ENCODE measurements at places on chromosomes 16 and 17.

GRCh38 chr16:77459534-77460254 is 24.9 kb upstream of the ADAMTS18 start:
- DNase-seq, result no peak

GRCh38 chr17:45341533-45342158 is 24.8 kb upstream of the MAP3K14 start:
- DNase-seq, result peak; percentile 54

GRCh38 chr17:16918443-16918842 is 53.5 kb downstream of the TNFRSF13B start:
- DNase-seq, result no peak

- no peak for DNase-seq
Measured at GRCh38 chr16:67714522-67714921, 4.6 kb downstream of the GFOD2 start.

DNA sequence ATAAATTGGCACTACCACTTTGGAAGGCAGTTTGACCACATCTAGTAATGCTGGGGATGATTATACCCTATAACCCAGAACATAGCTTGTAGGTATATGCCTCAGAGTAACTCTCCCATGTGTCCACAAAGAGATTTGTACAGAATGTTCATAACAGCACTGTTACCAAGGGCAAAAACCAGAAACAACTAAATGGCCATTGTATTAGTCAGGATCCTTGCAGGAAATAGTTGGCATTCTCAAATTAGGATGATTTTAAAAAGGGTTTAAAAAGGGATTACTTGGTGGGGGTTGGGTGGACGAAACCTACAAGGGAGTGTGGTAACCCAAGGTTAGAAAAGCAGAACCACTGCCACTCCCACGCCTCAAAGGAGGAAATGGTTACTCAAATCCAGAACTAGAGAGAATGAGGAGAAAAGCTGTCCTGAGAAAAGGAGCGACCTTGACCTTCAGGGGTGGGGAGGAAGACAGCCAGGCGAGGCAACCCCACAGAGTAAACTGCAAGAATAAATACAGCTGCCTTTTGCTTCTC is 2.1 kb downstream of the CPPED1 start:
- peak; percentile 89 for DNase-seq

- no peak for DNase-seq
Measured at GRCh38 chr16:966035-966434, 4.7 kb downstream of the LMF1 start.

DNA sequence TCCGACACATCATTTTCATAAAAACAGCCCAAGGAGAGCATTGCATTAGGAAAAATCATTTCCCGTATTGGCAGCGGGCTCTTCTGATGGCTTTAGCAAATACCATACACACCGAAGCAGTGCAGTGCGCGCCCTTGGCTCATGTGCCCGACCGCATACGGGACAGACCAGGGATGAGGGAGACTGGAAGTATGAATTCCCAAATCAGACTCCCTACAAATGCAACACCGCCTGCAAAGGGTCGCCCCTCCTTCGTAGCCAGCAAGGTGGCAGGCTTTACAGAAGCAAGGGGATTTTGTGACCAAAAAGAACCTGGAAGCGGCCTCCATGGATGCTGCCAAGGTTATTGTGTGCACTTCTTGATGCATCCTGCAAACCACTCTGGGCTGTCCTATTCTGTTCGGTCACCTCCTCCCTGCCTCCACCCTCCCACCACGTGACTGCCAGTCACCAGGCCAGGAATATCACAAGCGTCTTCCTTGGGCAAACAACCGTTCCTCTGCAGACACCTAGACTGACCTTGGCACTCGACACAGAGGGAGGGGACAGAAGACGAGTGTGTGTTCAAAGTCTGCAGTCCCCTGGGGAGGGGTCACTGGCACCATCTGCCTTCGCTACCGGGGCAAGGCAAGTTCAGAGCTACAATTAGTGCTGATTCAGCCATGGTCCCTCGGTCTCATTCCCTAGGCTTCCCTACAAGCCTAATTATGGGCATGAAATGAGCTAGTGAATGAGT is 460.4 kb downstream of the SLC39A11 start:
- DNase-seq, result no peak

- DNase-seq, result no peak
Measured at GRCh38 chr16:77414752-77415231, 20.0 kb downstream of the ADAMTS18 start.

DNA sequence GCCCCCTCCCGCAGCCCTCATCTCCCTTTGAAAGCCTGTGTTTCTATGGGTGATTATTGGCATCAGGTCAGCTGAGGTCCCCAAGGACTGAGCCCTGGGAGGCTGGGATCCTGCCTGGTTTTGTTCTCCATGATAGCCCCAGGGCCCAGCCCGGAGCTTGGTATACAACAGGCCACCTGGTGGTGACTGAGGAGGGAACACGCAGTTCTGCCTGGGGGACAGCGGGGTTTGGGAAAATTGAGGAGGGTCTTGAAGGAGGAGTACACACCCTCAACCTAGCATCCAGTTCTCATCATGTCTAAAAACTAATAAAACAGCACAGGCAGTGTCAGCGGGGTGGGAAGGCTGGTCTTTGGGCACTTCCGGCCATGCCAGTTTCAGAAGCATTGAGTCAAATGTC is 335.1 kb downstream of the CPPED1 start:
- DNase-seq, result no peak

DNA sequence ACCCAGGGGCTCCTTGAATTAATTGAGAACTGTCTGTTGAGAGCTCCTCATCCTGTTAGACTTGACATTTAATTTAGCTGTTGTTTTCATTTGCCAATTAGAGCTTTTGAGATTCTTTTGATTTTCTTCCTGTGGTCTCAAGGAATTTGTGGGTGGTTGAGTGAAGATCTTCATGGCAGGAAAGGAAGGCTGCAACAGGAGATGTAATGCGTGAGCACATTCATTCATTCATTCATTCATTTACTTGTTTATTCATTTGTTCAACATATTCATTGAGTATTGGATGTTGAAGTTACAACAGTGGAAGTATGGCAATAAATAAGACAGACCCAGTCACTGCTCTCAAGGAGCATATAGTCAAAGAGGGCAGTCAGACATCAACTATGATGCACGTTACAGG is 117.7 kb downstream of the PRKCB start:
- no peak for DNase-seq
